ENCODE measurements at places on chromosomes 11 and 22.
A peak's percentile ranks its signal among the peaks of the same experiment; 100 is the strongest.

DNA sequence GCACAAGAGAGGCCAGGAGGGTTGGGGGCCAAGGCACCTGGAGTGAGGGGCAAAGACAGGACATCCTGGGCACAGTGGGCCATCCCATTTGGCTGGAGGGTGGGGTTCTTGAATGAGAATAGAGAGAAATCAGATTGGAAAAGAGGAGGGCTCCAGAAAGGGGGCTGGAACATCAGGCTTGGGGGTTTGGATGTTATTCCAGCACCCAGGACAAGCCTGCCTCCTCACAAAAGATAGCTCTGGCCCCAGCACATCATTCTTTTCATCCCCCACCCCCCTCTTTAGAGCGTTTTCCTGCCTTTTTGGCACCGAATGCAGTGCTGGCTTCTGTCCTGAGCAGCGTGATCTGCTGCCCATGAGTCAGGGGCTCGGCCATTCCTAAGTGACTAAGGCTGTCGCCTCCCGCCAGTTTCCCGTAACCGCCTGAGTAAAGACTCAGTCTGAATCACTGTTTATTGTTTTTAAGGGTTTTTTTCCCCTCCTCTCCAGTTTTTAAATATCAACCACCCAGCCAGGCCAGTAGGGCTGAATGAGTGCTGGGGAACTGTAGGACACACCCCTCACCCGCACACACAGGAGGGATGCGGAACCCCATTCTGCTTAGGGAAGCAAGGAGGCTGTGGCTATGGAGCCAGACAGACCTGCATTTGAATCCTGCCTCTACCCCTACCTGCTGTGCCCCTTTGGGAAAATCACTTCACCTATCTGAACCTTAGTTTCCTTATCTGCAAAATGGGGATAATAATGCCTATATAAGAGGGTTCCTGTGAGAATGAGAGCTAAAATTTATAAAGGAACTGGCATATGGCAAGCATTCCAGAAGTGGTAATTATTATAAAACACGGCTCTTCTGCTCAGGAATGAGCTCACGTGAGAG, 32.4 kb upstream of the NAV2 start:
- peak; percentile 90 for DNase-seq

DNA sequence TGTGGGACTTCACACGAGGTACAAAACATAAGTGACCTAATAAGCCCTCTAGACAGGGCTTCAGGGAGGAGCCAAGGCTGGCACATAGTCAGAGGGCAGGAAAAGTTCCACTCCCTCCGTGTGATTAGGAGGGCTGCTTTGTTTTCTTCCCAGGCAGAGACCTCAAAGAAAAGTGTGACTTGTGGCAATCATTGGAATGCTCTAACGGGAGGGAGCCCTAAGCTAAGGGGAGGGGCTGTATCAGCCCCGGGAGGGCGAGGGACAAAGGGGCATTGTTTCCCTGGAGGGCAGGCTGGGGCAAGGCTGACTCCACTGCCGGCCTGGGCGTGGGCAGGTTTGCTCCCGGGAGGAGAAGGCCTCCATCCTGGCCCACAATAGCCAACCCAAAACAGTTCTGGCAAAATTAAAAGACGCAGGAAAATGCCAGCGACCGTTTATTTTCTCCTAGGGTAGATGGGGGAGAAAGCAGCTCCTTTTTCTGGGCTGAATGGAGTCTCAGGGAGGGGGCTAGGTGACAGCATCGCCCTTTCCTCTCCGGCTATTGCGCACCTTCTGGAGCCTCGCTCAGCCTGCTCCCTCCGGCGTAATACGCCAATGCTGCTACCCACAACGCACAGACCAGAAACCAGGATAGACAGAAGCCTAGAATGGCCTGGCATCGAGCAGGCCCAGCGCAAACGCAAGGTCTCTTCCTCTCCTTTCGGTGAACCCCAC, 60.2 kb downstream of the ENDOD1 start:
- no peak for DNase-seq

DNA sequence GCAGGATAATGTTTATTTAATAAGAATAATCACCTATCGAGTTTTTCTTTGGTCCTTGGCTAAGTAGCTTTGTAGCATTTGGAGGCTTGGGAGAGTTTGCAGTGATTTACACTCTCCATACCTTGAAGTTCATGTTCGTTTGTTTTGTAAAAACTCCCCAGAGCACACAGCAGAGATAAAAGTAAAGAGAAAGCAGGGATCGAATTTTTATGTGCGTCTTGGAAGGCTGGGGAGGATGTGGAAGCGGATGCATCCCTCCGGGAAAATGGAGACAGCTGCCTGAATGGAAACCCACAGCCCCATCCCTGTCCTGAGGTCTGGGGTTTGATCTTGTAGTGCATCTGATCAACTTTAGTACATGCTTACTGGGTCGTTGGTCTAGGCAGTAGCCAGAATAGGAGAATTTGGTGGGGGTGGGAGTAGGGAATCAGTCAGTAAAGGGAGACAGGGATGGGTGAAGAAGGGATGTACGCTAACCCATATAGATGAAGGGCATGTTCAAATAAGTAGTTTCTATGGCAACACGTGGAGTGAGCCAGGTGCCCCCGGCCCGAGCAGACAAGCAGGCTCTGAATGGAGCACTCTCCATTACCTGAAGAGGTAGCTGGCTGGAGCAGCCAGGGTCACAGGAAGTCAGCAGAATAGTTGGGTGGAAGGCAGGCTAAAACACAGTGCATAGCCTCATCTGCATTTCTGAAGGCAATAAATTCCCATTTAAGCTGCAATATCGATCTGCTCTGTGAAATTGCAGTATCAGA, 147.8 kb downstream of the COMMD9 start:
- DNase-seq, result no peak

DNA sequence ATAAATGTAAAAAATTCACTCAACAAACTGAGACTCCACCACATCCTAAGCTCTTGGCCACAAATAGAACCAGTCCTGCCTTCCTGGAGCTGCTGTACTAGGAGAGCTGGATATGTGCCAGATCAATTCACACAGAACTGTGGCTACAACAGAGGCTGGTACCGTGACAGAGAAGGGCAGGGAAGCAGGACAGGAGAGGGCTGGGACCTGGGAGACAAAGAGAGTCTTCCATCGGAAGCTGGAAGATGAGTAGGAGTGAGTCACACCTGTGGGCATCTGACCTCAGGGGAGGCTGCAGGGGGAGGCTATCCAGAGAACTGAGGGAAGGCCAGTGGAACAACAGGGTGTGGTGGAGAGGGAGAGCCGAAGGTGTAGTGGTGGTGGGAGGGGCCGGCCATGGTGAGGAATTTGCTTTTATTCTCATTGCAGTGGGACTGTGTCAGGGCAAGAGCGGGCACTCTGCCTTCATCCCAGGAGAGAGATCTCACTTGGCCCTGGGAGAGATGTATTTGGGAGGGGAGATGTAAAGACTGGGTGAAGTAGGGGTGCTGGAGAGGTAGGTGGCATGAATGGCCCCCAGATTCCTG, 1.9 kb upstream of the LTBP3 start:
- no peak for DNase-seq

DNA sequence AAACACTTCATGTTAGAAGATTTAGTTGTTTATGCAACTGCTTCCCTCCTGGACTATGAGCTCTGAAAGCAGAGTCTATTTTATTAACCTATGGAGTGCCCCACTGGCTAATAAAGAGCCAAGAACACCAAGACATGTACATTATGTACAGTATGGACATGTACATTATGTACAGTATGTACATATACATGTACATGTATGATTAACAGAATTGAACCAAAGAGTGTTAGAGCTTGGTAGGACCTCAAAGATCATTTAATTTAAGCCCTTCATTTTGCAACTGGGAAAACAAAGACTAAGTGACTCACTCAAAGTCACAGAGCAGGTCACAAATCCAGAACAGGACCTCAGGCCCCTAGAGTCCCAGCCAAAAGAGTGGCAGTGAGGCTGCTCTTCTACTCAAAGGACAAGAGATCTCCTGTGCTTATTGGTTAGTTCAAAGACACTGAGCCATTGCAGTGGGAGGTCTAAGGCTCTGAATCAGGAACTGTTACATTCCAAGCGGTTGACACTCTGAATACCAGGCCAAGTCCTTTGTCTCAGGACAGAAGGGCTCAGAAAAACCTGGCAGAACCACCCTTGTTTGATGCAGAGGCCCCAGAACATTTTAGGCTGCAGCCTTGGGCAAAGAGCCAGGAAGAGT, 103.8 kb downstream of the FAM168A start:
- peak; percentile 79 for DNase-seq

- no peak for DNase-seq
Measured at GRCh38 chr11:83166193-83166866, 9.4 kb downstream of the PCF11 start.

DNA sequence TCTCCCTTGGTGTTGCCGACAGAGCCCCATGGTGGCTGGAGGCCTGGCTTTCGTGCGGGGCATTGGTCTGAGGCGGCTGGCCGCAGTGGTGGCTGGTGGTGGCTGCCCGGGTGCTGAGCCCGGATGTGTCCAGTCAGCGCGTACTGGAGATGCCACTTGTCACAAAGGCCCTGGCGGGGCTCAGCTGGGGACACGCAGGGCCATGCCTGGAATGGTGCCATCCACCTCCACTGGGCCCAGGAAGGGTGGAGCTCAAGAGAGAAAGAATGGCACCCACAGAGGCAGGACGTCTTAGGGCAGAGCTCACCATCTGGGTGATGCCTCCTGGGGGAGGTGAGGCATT, 92.5 kb downstream of the CEP164 start:
- DNase-seq, result no peak

GRCh38 chr11:68552542-68552941, 92.0 kb downstream of the PPP6R3 start:
- DNase-seq, result no peak

DNA sequence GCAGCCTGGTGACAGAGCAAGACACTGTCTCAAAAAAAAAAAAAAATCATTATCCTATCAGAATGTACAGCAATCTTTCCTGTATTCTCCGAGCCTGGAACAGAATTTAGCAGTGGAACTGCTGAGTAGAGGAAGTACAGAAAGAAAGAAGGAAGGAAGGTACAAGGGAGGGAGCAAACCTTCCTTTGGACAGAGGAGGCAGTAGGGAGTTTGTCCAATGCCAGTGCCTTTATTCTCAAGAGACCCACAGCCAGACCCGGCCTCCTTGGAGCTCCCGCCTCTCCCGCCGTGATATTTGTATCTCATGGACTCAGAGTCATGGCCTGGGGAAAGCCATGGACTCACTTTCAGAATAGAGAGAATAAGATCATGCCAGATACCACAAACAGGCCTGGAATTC, 37.7 kb upstream of the LRRC55 start:
- DNase-seq, result no peak

DNA sequence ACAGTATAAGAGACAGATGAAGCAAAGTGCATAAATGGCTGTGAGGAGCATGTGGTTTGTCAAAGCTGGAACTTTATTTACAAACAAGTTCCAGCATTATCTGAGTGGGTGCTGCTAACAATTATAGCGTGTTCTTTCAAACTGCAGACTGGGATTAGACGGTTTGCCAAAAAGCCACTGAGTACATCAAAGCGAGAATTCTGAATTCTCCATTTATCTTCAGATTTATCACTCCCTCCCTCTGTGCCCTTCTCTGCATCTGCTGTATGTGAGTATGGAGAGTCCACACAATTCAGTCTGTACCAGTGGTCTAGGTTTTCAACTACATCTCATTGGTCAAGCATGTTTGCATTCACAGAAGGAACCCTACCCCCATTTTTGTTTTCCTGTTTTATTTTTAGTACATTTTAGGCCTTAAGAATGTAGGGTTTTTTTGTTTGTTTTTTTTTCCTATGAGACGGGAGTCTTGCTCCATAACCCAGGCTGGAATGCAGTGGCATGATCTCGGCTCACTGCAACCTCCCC, 18.1 kb upstream of the INCENP start:
- no peak for DNase-seq

GRCh38 chr11:108768370-108768769, 103.5 kb downstream of the DDX10 start:
- DNase-seq, result no peak

DNA sequence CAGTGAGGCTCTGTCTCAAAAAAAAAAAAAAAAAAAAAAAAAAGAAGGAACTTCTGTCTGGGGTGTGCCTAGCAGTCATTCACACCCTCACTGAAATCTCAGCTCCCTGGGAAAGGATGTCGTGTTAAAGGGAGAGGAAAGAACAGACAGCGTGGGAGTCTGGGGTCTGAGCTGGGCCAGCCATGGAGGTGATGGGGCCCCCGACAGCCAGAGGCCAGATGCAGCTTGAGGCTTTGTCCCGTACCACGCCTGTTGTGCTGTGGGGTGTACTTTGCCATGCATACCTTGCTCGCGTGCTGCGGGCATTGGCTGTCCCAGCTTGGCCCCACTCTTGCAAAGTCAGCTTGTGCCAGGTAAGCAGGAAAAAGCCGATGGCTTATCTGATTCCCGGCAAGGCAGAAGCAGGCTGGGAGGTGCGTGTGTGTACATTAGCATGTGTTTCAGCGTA, 4.6 kb downstream of the SYT12 start:
- DNase-seq, result no peak

- DNase-seq, result no peak
Measured at GRCh38 chr11:67282876-67283371, 6.2 kb upstream of the ANKRD13D start.

DNA sequence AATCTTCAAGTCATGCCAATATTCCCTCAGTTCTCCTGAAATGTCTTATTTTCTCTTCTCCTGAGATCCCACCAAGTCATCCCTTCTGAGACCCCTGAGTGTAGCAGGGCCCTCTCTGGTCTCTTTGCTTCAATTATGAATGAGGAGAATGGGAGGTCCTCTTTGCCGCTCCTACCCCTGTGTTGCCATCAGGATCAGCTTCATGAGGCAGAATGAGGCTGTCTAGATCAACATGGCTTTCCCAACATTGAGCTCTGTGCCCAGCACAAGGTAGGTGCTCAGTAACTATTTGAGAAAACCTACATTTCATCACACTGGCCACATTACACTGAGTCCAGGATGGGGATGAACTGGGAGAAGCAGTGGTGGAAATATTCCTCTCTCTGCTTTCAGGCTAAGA, 107.2 kb downstream of the ZNF280B start:
- DNase-seq, result no peak

DNA sequence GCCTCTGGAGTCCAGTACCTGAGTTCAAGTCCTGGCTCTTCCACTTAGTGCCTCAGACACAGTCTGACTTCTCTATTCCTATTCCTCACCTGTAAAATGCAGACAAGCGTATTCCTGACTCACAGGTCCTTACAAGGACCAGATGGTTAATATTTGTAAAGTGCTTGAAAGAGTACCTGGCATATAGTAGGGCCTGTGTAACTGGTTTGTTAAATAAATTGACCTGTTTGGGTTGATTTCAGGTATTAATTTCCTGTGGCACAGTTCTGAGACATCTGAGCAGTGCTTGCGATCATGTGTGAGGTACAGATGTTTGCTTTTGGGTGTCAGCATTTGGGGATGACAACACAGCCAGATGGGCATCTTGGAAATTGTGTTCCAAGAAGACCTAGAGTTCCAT, 127.5 kb downstream of the APIP start:
- DNase-seq, result no peak
